ENCODE measurements at places on chromosomes 6 and 20. TPM values are rescaled to one million over a fixed set of nuclear protein-coding genes. Genes with fewer than 3 reads are reported as not detected.
A peak's percentile ranks its signal among the peaks of the same experiment; 100 is the strongest.

The ACTL10 gene
- total RNA-seq = 2.2 TPM

The CNR1 gene
- total RNA-seq = 4.2 TPM

The LTA gene
- total RNA-seq = not detected

The SERINC1 gene
- 70.5 TPM for total RNA-seq

The REM1 gene
- not detected for total RNA-seq

The PAX1 gene
- total RNA-seq = not detected

The RHAG gene
- not detected for total RNA-seq

GRCh38 chr6:84137051-84137375 is 90.4 kb downstream of the CEP162 start:
- DNase-seq = no peak

GRCh38 chr6:129009851-129010250 is 126.9 kb downstream of the LAMA2 start:
- no peak for DNase-seq

- DNase-seq = no peak
These were observed 46.1 kb downstream of the KIF13A start for GRCh38 chr6:17941318-17941717.

- no peak for DNase-seq
These were observed 185.2 kb upstream of the TAB2 start for GRCh38 chr6:149132336-149132735.

DNA sequence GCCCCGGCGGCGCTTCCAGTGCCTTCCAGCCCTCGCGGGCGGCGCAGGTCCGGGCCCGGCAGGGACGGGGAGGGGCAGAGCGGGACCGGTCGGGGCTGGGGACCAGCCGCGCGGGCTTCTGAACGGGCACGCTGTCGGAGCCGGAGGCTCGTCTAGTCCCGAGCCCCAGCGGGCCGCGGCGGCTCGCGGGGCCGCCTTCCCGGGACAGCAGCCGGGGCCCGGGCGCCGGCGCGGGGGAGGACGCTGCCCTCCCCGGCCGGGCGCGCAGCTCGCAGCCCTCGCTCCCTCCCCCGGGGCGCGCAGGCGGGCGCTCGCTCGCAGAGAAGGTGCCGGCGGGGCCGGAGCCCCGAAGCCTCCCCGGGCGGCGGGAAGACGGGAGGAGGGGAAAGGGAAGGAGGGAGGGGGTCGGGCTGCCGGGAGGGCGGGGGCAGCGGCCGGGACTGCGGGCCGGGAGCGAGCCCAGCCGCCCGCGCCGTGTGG is 696 bp upstream of the SIRPA start:
- DNase-seq = no peak

GRCh38 chr20:46169245-46170171 is 51.4 kb downstream of the CD40 start:
- no peak for DNase-seq

DNA sequence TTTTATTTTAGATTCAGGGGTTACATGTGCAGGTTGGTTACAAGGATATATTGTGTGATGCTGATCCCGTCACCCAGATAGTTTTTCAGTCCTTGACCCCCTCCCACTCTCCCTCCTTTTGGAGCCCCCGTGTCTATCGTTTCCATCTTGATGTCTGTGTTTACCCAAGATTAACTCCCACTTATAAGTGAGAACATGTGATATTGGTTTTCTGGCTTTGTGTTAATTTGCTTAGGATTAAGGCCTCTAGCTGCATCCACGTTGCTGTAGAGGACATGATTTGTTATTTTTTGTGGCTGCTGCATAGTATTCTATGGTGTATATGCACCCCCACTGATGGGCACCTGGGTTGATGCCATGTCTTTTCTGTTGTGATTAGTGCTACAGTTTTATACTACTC is 178.6 kb downstream of the PLCB1 start:
- DNase-seq = no peak

DNA sequence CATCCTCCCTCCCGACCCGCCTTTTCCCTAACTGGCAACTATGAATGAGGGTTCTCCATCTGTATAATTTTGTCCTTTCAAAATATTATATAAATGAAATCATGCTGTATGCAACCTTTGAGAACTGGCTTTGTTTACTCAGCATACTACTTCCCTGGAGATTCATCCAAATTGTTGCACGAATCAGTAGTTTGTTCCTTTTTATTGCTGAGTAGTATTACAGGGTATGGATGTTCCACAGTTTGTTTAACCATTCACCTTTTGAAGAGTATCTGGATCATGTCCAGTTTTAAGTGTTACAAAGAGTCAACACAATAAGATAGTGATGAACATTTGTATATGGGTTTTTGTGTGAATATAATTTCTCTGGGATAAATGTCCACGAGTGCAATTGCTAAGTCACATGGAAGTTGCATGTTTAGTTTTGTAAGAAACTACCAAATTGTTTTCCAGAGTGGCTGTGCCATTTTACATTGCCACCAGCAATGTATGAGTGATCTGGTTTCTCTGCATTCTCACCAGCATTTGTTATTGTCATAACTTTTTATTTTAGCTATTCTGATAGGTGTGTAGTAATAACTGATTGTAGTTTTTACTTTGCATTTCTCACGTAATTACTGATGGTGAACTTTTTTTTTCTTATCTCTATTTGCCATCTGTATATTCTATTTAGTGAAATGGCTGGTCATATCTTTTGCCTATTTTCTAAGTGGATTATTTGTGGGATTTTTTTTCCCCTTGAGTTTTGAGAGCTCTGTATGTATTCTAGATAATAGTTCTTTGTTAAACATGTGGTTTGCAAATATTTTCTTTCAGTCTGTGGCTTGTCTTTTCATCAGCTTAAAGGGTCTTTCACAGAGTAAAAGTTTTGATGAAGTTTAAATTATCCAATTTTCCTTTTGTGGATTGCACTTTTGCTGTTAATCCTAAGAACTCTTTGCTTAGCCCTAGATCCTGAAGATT is 14.4 kb upstream of the RNF24 start:
- no peak for DNase-seq

GRCh38 chr6:103356531-103356930 is 1503.2 kb downstream of the HACE1 start:
- DNase-seq = no peak

DNA sequence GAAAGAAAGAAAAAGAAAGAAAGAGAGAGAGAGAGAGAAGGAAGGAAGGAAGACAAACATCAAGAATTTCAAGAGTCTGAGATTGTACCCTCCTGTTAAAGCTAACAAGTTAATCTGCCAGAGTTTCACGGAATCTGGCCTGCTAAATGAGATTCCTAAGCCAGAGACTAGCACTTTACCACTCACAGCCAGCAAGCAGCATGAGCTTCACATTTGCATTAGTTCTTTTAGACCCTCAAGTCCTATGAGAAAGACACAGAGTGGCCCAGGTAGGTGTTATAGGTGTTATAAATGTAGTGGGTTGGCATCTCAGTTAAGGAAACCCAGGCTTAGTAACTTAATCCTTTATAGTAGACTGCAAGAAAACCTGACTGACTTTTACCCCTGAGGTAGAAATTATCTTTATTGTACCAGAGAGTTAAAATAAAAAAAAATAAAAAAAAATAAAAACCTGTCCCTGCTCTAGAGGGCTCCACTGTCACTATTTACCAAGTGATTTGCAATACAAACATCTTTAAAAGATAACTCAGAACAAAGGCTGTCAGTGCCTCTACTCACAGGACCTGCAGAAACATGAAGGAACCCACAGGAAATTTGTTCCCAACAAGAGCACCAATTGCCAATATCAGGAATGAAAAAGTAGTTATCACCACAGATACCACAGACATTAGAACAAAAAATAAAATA is 9.7 kb upstream of the IBTK start:
- no peak for DNase-seq

DNA sequence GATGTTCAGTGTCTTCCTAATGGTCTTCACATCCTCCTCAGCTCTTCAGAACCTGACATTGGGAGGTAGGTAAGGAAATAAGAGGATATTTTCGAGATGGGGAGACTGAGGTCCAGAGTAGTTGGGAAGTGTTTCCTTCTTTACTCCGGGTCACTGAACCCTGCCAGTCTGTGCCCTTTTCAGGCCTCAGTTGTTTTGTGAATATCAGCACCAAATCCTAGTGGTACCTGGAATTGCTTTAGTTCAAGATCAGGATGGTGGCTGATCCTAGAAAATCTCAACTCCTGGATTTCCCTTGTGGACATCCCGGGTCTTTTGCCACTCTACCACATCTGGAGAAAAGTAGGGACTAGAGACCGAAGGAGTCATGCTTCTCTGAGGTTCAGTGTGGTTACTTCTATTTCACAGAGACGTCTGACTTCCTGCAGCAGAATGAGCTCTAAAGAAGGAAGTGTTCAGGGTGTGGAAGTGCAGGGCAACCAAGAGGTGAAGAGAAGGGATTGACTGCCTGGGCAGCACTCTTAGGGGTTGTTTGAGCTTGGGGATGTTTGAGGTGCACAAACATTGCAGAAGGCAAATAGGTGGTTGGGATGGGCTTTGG is 995 bp downstream of the STK4 start:
- DNase-seq = no peak

DNA sequence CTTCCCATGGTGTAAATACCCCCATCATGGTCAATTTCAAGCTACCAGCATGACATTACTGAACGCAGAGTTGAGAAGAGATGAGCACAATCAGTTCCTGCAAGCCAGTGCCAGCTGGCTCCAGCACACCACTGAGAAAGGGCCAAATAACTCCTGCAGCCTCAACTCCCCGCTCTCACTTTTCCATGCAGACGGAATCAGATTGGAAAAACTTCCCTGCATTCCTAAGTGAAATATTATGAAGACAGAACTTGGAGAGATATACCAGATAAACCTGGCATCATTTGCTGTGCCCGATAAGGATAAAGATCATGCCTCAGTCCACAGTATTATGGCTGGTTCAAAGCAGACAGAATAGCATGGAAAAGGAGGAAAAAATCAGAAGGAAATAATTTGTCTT is 56.7 kb downstream of the FILIP1 start:
- DNase-seq = no peak

DNA sequence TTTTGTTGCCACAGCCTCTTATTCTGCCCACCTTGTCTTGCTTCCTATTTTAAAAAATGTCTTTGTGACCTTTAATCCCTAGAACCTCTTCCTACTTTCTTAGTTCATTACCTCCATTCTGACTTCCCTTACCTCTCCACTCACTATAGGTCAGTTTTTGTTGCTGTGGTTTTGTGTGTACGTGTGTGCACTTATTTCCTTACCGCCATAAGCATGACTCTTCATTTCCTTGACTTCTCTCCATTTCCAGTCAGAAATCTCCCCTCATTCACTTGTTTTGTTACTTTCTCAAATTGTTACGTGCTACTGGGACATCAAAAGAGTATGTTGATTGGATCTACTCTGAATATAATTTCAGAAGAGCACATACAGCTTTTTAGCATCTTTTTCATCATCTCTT is 26.6 kb downstream of the SF3B5 start:
- no peak for DNase-seq

GRCh38 chr20:6974838-6975237 is 207.4 kb downstream of the BMP2 start:
- no peak for DNase-seq

- DNase-seq = peak; percentile 82
These were observed 117.0 kb downstream of the BMP5 start for GRCh38 chr6:55758156-55758937.

- no peak for DNase-seq
These were observed 12.0 kb upstream of the IRF4 start for GRCh38 chr6:379410-380181.

DNA sequence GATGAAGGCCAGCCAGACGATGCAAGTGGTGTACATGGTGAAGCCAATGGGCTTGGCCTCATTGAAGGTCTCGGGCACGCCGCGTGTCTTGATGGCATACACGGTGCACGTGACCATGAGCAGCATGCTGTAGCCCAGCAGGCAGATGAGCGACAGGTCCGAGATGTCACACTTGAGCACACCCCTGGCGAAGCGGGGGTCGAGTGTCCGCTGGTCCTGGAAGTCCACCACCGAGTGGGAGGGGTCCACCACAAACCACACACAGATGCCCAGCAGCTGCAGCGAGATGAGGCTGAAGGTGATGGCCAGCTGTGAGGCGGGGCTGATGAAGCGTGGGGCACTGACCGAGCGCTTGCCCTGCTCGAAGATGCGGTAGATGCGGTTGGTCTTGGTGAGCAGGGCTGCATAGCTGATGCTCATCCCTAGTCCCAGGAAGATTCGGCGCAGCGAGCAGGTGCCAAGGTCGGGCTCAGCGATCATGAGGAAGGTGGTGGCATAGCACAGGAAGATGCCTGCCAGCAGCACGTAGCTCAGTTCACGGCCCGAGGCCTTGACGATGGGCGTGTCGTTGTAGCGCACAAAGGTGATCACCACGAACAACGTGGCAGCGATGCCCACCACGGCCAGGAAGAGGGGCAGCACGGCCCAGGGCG is 110.1 kb downstream of the GRM4 start:
- DNase-seq = no peak

DNA sequence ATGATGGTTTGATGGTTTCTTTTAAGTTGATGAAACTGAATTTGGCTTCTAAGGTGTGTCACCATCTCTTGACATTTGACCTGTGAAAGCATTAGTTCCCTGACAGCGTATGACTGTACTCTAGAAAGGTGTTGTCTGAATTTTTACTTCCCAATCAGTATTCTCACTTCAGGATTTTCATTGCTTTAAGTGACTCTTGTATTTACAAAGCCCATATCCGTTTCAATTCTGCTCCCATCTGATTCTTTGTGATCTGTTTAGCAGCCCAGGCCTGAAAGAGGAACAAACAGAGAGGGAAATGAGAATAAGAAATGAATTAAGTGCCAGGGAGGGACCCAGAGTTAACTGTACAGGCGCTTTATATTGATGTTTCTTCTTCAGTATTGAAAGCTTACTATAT is 73.7 kb downstream of the FARS2 start:
- DNase-seq = no peak

DNA sequence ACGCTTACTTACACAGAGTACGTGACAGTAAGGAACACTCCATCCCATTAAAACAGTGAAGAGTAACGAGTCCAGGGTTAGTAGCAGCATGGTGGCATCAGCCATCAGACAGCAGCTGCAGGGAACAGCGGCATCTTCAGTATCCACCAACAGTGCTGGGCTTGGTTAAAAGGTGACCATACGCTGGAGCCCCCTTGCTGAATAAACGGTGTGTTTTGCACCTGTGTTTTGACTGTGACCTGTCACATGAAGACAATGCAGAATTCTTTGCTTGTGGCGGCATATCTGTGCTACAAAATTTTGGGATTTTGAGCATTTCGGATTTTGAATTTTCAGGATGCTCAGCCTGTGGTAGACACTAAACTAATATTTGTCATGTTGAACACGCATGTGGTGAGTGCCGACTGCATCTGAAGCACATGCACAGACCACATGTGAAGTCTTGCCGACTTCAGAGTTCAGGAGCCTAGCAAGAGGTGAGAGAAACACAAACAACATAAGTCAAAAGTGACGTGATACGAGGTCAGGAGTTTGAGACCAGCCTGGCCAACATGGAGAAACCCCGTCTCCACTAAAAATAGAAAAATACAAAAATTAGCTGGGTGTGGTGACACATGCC is 69.3 kb upstream of the FRMD1 start:
- no peak for DNase-seq

- peak; percentile 56 for DNase-seq
These were observed 61.7 kb downstream of the PYGB start for GRCh38 chr20:25309395-25310267.

GRCh38 chr20:13554076-13554475 is 84.7 kb downstream of the TASP1 start:
- no peak for DNase-seq

All from epithelial cell of proximal tubule (primary cell).